Thyroid gland (tissue), 4 donors: ENCODE measurements at places on chromosomes 6 and 20.
A peak's percentile ranks its signal among the peaks of the same experiment; 100 is the strongest.

DNA sequence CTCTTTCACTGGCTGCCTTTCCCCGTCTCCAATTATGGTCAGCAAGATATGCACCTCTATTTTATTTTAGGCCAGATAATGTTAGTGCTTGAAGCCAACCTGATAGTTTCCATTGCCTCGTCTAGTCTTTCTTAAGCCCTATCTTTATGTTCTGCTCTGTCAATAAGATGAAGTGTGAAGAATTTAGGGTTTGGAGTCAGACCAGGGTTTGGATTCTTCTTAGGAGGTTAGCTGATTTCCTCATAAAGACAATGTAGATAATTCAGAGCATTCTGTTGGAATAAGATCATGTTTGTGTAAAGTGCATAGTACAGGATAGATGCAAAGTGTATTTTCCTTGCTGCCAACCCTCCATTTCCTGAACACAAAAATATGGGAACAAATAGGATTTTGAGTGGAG, 43.8 kb downstream of the PKIB start:
- H3K27me3 ChIP-seq: no peaks in the 10 kb centered on the region
- no peak overlapping the region for H3K4me3 ChIP-seq
- no peak overlapping the region for H3K27ac ChIP-seq
- H3K36me3 ChIP-seq: no peaks in the 10 kb centered on the region
- no peaks in the 10 kb centered on the region for H3K4me1 ChIP-seq

GRCh38 chr20:50652702-50653294, 38.5 kb downstream of the RIPOR3 start:
- DNase-seq: no peak
- H3K4me3 ChIP-seq: no peak overlapping the region
- H3K36me3 ChIP-seq: no peaks in the 10 kb centered on the region
- H3K27me3 ChIP-seq: no peaks in the 10 kb centered on the region

DNA sequence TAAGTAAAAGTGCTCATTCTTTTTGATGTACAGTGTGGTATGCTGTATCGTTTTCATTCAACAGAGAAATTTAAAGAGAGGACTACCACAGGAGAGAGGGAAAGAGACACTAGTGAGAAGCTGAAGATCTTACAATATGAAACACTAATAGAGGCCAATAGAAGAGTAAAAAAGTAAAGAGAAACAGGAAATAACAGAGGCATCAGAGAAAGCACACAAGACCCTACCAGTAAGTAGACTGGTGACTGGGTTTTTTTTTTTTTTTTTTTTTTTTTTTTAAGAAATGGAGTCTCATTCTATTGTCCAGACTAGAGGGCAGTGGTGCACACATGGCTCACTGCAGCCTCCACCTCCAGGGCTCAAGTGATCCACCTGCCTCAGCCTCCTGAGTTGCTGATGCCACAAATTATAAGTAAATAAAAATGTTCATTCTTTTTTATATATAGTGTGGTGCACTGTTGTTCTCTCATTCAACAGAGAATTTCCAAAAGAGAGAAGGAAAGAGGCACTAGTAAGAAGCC, 18.8 kb downstream of the ELOVL4 start:
- no peak overlapping the region for H3K4me3 ChIP-seq
- H3K27ac ChIP-seq: no peak overlapping the region
- no peaks in the 10 kb centered on the region for H3K36me3 ChIP-seq
- H3K27me3 ChIP-seq: no peaks in the 10 kb centered on the region
- H3K4me1 ChIP-seq: no peaks in the 10 kb centered on the region
- DNase-seq: no peak

DNA sequence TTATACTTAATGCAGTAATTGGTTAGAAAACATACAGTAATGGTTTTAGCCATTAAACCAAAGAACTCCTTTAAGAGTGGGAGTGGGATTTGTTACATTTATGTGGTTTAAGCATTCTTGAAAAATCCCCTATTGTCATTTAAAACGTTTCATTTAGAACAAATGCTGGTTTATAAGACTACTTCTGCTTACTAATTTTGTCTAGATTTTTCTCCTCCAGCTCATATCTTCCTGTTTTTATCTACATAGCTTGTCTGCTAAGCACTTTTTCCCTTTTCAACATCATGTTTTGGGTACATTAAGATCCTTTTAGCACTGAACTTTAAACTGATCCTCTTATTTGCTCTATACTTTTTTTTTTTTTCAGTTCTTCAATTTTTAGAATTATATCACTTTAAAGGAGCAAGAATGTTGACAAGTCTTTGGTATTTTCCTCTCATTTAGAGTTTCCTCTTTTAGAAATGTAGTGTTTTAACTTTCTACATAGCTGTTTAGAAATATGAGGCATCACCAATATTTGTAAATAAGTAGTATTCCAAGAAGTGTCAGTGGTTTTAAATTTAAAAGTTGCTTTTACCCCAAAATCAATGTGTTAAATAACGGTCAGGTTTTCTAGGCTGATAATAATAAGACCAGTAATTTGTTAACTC, 80.9 kb downstream of the SESN1 start:
- DNase-seq: no peak
- H3K4me1 ChIP-seq: peaks cover 40% of the 10 kb centered on the region

- DNase-seq: no peak
- no peaks in the 10 kb centered on the region for H3K36me3 ChIP-seq
- no peak overlapping the region for H3K27ac ChIP-seq
- no peak overlapping the region for H3K4me3 ChIP-seq
- no peaks in the 10 kb centered on the region for H3K4me1 ChIP-seq
These were observed 401.5 kb upstream of the SASH1 start for GRCh38 chr6:147941143-147941542.

GRCh38 chr6:150720774-150721233, 121.1 kb downstream of the PLEKHG1 start:
- peak; percentile 65 for DNase-seq
- H3K4me1 ChIP-seq: peaks cover 12% of the 10 kb centered on the region
- no peak overlapping the region for H3K4me3 ChIP-seq
- no peaks in the 10 kb centered on the region for H3K27me3 ChIP-seq

GRCh38 chr6:121430514-121431460, 4.7 kb upstream of the GJA1 start:
- H3K36me3 ChIP-seq: no peaks in the 10 kb centered on the region
- no peaks in the 10 kb centered on the region for H3K27me3 ChIP-seq
- no peak overlapping the region for H3K27ac ChIP-seq

DNA sequence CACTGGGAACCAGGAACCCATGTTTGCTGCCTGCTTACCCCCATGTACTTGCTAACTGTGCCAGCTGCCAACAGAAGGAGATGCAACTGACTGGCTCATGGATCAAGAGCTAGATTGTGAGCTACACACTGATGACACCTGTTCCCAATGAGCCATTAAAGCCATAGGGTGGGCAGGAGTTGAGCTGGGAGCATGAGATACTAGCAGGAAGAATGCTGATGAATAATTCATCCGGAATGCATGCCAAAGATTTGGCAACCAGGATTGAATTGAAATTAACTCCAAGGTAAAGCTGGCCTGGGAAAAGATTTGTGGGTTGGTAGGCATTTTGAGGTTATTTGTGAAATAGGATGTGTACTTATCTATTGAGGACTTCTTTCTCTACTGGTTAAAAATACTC, 631.1 kb downstream of the KIF16B start:
- H3K36me3 ChIP-seq: no peaks in the 10 kb centered on the region
- H3K27me3 ChIP-seq: no peaks in the 10 kb centered on the region
- no peak overlapping the region for H3K4me3 ChIP-seq
- no peak overlapping the region for H3K27ac ChIP-seq
- no peaks in the 10 kb centered on the region for H3K4me1 ChIP-seq
- DNase-seq: no peak

- peaks cover 15% of the 10 kb centered on the region for H3K4me1 ChIP-seq
- H3K36me3 ChIP-seq: no peaks in the 10 kb centered on the region
- no peak overlapping the region for H3K27ac ChIP-seq
These were observed 237.1 kb upstream of the CITED2 start for GRCh38 chr6:139611327-139612134.

DNA sequence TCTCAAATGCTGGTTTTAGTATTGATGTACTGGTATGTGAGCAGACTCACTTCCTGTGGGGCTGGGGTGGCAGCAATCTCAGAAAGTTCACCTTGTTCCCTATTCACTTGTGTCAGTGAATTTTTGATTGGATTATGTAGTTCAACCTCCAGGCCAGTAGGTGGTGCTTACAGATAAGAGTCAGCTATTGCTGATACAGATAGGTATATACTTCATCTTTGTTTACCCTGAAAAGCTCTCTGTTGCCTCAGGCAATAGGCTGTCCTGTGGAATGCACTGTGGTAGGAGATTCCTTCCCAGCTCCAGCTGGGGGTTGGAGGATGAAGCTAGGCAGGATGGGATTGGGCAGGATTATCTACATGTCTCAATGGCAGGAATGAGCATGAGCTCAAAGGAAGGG, 851.2 kb upstream of the EYS start:
- H3K4me1 ChIP-seq: no peaks in the 10 kb centered on the region
- H3K27me3 ChIP-seq: no peaks in the 10 kb centered on the region
- H3K36me3 ChIP-seq: no peaks in the 10 kb centered on the region

GRCh38 chr6:113047148-113047547, 700.0 kb downstream of the RFPL4B start:
- DNase-seq: no peak
- no peak overlapping the region for H3K4me3 ChIP-seq
- no peaks in the 10 kb centered on the region for H3K36me3 ChIP-seq

DNA sequence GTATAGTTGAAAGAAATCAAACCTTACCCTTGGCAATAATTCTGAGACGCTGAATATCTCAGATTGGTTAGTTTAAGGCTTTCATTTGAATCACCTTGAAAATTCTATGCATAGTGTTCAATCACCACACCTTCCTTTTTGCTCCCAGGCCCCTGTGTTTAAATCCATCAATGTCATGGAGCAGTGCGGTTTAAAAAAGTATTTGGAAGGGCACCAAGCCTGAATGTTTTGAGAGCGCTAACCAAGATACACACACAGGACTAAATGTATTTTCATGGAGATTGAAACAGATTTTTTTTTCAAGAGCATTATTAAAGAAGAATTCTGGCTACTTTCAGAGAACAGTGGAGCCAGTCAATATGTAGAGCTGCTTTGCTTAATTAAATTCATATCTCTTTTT, 195.7 kb downstream of the CENPW start:
- DNase-seq: no peak
- no peaks in the 10 kb centered on the region for H3K27me3 ChIP-seq
- H3K4me1 ChIP-seq: no peaks in the 10 kb centered on the region
- H3K27ac ChIP-seq: no peak overlapping the region
- no peak overlapping the region for H3K4me3 ChIP-seq
- H3K36me3 ChIP-seq: no peaks in the 10 kb centered on the region

DNA sequence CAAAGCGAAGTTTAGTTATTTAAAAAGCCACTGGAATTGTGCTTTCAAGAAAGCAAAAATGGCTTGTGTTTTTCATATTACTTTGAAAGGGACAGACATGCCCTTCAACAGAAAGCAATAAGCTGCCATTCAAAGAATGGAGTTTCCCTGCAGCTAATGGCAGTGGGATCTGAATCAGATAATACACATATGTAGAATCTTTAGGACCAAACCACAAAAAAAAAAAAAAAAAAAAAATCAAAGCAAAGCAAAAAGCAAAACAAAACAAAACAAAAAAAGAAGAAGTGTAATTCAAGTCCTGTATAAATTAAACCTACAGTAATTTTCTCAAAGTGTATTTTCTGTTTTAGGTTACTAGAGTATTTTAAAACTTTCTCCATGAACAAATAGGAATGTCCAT, 63.6 kb upstream of the ZNF217 start:
- H3K4me3 ChIP-seq: no peak overlapping the region
- peak overlapping the region; percentile 75 for H3K27ac ChIP-seq

- no peak for DNase-seq
- no peak overlapping the region for H3K4me3 ChIP-seq
- H3K27me3 ChIP-seq: no peaks in the 10 kb centered on the region
- no peaks in the 10 kb centered on the region for H3K4me1 ChIP-seq
- H3K27ac ChIP-seq: no peak overlapping the region
These were observed 13.5 kb downstream of the EYA4 start for GRCh38 chr6:133254552-133255228.

GRCh38 chr20:36541227-36541767, at the start of gene MYL9:
Gene MYL9, plus strand, starts transcription at chr20:36541519. Its CDS starts 3,366 bp downstream, at chr20:36544885.
- H3K27ac ChIP-seq: peak within 1 kb of the TSS; percentile 100
- DNase-seq: peak; percentile 97

- H3K27ac ChIP-seq: no peak overlapping the region
- no peak overlapping the region for H3K4me3 ChIP-seq
- H3K4me1 ChIP-seq: no peaks in the 10 kb centered on the region
- H3K27me3 ChIP-seq: no peaks in the 10 kb centered on the region
- no peak for DNase-seq
These were observed 483.8 kb upstream of the EYS start for GRCh38 chr6:66190858-66191257.

DNA sequence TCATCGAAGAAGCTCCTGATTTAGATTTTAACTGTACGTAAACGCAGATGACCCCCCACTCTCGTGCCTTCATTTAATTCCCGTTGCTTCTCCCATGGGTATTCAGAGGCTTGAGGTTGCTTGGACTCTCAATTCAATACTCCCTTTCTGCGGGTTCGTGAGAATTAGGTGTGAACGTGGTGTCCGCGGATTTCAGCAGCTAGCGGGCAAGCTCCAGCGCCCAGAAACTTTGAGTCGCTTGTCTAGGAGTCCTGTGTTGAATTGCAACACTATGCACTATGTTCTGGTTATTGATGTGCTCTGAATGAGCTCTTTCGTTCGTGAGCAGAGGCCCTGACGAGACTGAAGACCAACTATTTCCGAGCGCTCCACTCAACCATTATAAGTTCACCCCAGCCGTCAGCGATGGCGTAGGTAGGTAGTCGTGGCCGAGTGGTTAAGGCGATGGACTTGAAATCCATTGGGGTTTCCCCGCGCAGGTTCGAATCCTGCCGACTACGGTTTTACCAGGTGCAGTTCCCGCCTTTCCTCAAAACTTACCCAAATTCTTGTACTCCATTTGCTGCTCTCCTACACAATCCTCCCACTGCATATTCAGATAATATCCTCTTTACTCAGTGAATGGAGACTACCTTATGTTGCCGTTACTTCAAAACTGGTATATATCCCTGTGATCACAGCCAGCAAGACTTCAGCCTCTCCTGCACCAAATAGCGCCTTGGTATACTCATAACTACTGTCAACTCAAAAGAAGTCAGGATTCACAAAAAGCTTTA, 72.6 kb upstream of the ZNF184 start:
- DNase-seq: no peak
- H3K27me3 ChIP-seq: peaks cover 24% of the 10 kb centered on the region
- no peak overlapping the region for H3K4me3 ChIP-seq
- no peak overlapping the region for H3K27ac ChIP-seq
- H3K4me1 ChIP-seq: no peaks in the 10 kb centered on the region
- no peaks in the 10 kb centered on the region for H3K36me3 ChIP-seq
